Skin of body (tissue), 3 donors: ENCODE measurements at places on chromosomes 16 and 17. TPM values are rescaled to one million over a fixed set of nuclear protein-coding genes. Genes with fewer than 3 reads are reported as not detected.

KRT40 gene
- total RNA-seq, result 7.7 TPM

FMNL1 gene
- total RNA-seq, result 8.3 TPM

TNFRSF13B gene
- not detected for total RNA-seq

CD300H gene
- 0.79 TPM for total RNA-seq

HCRT gene
- not detected for total RNA-seq

FOXN1 gene
- total RNA-seq, result 3.0 TPM

VPS35 gene
- 81.5 TPM for total RNA-seq
